ENCODE measurements at places on chromosomes 11 and 22. TPM values are rescaled to one million over a fixed set of nuclear protein-coding genes. Genes with fewer than 3 reads are reported as not detected.

GRCh38 chr22:42872821-42873220, 15.7 kb upstream of the ARFGAP3 start:
- DNase-seq = no peak

GRCh38 chr22:23237201-23237798, 57.0 kb downstream of the BCR start:
- DNase-seq = peak; percentile 83

DNA sequence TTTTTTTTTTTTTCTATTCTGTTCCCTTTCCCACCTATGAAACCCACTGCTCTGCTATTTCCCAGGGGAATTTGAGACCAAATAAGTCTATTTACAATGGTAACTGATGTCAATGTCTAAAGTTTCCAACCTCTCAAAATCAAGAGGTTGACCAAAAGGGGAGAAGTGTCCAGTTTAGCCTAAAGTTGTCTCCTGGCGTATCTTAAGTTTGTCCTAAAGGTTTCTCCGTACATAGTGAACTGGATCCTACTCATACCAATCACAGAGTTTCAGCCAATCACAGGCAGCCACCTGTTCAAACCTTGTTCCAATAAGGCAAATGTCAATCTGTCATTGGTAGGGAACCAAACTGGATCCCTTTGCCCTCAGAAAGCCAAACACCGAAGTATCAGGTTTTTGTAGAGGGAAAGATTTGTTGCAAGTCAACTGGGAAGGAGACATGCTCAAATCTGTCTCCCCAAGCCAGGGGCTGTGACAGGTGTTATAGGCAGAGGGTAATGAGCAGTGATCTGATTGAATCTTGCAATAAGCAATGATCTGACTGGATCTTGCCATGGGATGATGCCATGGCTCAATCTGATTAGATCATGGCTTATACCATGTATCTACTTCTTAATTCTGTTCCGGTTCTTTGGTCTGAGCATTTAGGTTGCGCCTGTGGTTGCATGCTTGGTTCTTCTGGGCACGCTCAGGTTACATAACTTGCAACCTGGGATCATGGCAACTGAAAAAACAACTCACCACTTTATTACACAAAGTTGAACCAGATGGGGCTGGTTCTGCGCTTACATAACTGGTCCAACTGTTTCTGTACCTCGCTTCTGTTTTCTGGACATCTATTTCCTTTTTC, 1.1 kb upstream of the VPS37C start:
- no peak for DNase-seq

DNA sequence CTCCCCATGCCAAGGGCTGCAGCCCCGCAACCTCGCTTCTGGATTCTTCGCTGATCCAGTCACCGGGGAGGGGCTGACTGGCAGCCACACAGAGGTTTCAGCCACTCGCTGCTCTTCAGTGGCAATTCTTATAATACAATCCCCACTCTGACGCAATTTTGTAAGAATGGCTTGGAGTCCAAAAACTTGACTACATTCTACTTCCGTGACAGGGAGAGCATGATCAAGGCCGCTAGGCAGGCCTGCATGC, 14.9 kb downstream of the PPM1F start:
- no peak for DNase-seq

DNA sequence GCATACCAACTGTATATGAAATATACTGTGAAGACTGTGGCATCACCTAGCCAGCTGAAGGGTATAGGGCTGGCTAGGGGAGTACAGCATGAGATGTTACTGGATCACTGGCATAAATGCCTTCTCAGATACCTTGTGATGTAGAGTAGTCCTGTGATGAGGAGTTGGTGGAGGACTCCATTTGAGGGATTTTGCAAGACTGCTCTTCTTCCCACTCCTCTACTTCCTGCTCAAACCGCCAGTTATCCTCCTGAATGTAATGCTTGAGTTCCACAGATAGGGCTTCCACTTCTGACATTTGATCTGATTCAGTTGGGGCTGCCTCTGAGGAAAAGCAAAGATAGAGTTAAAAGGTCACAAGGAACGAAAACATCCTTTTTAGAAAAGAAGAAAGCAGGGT, 29.3 kb downstream of the CLDN25 start:
- DNase-seq = no peak

DNA sequence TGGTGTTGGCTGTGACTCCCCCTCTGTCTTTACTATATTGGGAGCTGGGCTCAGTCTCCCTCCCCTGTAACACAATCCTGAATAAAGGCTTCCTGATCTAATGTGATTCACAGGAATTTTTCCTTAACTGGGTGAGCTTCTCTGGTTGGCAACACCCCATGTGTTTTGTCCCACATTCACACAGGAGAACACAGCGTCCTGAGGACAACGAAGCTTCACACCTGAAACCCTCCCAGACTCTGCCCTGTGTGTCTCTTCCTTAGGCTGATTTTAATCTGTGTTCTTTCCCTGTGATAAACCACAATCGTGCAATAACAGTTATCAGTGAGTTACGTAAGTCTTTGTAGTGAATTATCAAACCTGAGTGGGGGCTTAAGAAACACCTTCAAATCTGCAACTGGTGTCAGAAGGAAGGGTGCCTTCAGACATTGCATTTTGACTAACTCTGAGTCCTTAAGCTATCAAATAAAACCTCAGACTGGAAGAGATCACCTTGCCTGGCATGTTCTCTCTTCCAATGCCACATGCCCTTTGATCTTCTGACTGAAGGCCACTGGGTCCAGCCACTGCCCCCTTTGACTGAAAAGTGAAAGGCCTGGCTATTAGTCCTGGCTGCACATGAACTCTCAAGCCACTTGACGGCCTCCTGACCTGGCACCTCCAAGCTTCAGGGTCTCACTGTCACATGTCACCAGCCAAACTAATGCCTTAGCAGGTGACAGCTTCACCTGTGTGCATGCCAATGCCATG, 17.3 kb downstream of the APOL3 start:
- no peak for DNase-seq

DNA sequence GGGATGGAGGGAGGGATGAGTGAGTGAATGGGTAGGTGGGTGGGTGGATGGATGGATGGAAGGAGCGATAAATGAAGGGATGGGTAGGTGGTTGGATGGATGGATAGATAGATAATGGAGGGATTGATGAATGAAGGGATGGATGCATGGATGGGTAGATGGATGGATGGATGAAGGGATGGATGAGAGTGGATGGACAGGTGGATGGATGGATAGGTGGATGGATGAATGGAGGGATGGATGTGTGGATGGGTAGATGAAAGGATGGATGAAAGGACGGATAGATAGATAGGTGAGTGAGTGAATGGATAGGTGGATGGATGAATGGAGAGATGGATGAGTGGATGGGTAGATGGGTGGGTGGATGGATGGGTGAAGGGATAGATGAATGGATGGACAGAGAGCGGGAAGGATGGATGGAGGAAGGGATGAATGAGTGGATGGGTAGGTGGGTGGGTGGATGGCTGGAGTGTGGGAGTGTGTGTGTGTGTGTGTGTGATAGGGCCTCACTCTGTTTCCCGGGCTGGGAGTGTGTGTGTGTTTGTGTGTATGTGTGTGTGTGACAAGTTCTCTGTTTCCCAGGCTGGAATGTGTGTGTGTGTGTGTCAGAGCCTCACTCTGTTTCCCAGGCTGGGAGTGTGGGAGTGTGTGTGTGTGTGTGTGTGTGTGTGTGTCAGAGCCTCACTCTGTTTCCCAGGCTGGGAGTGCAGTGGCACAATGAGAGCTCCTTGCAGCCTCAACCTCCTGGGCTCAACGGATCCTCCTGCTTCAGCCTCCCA, 2.1 kb upstream of the PRR33 start:
- DNase-seq = no peak

DNA sequence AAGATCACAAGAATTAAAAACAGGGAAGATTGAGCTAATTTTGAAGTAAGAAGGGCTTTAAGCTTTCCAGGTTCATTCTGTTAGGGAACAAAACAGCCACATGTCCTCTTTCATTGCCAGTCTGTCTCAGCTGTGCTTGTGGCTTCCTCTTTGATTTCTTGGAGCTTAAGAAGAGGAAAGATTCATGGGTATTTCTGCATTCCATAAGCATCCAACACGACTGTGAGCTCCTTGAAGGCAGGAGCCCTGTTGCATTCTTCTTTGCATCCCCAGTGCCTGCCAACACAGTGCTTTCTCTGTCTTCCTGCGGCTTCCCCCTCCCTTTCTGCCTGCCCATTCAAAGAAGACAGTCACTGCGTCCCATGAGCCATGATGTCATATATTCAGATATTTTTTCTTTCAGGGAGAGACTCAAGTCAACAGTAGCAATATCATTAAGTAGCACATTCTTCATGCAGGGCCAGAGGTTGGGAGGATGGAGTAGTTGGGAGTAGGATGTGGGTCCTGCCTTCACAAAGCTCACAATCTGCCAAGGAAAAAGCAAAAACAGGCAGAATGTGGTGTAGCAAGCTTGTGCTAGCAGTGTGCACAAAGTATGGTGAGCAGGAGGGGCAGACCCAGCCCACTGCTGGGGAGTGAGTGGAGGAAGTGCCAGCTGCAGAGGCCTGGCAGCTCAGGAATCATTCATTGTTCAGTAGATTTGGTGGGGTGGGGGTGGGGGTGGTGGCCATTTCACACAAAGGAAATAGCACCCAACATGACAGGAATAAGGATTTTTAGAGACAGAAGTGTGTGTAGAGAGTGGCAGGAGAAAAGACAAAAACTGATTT, 162.1 kb upstream of the RASSF10 start:
- no peak for DNase-seq

The MYBPC3 gene
- 1,860 TPM for total RNA-seq

The HEPN1 gene
- not detected for total RNA-seq

The EXPH5 gene
- total RNA-seq = 0.46 TPM

The PATE2 gene
- total RNA-seq = not detected
